Activated CD4-positive, alpha-beta T cell treated with anti-CD3 and anti-CD28 coated beads for 36 hours (primary cell): ENCODE measurements at places on chromosomes 11 and 22. TPM values are rescaled to one million over a fixed set of nuclear protein-coding genes. Genes with fewer than 3 reads are reported as not detected.
A peak's percentile ranks its signal among the peaks of the same experiment; 100 is the strongest.

BRSK2 gene
- total RNA-seq, result 0.96 TPM

DNA sequence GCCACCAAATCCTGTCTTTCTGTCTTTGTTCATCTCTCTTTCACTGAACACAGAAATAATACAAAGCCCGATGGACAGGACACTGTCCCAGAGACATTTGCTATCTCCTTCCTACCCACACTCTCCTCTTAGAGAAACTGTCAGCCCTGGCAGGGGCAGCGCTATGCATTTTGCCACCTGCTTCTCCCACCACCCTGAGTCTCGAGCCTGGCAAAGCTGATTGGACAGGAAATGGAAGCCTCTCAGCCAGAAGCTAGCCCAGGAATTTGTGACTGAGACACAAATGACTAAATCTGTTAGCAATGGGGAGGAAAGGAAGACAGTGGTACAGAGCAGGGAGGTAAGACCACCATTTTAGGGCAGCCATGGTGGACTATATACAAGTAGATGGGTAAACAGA lies 14.9 kb upstream of the GALNT18 start:
- DNase-seq, result no peak

GRCh38 chr11:8775332-8775731 lies 92.7 kb downstream of the RPL27A start:
- no peak for DNase-seq

GRCh38 chr22:26259510-26259909 lies 90.2 kb downstream of the SEZ6L start:
- DNase-seq, result peak; percentile 44

DNA sequence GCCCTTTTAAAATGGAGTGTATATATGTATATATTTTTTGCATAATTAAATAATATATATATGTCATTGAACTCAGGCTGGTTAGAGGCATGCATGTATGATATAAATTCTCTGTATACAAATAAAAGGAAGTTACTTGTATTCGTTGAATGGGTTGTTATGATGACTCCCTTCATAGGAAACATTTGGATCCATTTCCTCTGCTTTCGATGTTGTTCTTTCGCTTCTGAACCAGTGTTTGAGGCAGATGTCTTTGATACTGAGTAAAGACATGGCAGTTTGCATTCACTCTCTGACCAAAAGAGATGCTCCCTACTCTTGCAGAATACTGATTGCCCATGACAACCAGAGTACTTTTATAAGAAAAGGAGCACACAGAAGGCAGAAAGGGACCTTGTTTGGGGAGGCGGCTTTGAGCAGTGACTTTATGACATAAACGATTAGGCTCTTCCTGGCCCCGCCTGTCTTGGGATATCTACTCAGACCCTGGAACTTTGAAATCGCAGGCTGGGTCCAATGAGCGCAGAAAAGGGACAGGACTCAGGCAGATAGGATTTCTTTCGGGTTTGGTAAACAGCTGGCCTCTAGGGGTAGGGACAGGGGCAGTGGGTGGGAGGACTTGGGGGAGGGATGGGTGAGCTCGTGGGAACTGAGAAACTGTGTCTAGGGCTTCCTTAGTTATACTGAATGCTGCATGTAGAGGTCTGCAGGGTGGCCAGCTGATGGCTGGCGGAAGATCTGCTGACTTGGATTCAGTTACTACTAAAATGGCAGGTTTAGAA lies 23.2 kb downstream of the TIMP3 start:
- DNase-seq, result no peak

DNA sequence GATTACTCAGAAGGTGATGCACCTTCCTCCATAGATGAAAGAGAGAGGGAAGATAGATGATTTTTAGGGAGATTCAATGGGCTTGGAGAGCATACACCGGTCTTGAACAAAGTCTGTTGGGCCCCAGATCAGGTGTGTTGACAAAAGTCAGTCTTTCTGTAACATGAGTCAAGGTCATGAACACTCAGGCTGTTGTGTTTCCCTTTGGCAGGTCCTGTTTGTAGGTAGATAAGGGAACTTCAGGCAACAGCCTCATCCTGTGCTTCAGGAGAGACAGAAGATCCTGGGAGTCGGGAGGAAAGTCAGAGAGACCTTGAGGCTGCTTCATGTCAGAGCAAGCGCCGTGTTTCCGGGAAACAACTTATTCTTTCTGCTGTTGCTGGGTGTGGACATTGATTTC lies 703.1 kb downstream of the BRD1 start:
- no peak for DNase-seq

DNA sequence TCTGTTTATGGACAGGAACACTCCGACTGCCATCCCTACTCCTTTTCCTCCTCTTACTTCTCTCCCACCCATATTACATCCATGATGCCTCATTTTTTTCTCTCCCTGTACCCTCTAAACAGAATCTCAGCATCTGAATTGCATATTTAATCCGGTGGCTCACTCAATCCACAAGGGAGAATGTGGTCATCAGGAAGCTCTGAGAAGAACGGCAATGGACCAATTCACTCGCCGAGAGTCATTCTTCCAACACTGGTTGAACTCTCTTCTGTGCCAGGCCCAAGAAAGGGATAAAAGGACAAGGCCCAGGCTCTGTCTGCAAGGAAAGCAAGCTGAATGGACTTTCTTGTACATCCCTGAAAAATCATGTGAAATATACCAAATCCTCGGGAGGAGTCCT lies 15.9 kb downstream of the MAP6 start:
- no peak for DNase-seq

DNA sequence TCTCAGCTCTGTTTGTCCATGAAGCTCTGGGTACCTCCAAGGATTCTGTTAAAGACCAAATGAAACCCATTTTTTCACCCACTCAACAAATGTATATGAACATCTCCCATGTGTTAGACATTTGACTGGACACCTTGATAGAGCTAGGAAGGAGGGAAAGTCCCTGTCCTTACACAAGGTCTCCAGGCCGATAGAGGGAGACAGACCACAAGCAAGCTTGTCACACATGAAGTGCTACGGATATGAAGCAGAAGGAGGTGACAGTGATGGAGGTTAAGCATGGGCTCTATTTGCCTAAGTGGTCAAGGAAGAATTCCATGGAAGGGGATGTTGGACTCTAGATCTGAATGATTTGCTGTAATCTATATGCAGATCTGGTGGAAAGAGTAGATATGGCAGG lies 138.5 kb downstream of the MYO18B start:
- DNase-seq, result no peak

DNA sequence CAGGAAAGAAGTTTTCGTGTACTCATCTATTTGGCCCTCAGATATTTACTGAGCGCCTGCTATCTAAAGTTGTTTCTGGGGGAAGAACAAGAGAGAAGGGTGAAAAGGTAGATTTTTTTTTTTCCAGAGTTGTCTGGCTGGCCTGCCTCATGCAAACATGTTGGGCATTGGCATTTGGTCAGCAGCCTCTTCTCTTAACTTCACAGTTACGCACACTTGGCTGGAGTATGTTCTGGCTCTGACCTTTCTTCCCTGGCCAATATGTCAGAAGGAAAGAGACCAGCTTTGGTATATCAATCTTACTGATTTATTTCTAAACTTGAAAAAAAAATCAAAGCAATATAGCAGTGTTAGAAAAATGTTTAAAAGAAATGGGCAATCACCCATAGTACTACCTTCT lies 54.2 kb upstream of the GRAMD1B start:
- no peak for DNase-seq

GGT1 gene
- total RNA-seq, result 32.4 TPM

SLC25A17 gene
- 23.3 TPM for total RNA-seq

DNA sequence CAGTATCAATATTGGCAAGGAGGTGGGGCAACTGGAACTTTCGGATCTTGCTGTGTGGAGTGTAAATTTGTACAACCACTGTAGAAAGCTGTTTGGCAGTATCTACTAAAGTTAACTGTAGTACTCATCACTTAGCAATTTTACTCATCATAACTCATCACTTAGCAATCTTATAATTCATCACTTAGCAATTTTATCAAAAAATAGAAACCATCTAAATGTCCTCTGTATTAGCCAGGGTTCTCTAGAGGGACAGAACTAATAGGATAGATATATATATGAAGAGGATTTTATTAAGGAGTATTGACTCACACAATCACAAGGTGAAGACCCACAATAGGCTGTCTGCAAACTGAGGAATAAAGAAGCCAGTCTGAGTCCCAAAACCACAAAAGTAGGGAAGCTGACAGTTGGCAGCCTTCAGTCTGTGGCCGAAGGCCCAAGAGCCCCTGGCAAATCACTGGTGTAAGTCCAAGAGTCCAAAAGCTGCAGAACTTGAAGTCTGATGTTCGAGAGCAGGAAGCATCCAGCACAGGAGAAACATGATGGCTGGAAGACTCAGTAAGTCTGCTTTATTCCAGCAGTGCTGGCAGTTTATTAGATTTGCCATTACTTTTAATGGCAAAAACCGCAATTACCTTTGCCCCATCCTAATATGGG lies 92.9 kb upstream of the USP47 start:
- DNase-seq, result no peak

DNA sequence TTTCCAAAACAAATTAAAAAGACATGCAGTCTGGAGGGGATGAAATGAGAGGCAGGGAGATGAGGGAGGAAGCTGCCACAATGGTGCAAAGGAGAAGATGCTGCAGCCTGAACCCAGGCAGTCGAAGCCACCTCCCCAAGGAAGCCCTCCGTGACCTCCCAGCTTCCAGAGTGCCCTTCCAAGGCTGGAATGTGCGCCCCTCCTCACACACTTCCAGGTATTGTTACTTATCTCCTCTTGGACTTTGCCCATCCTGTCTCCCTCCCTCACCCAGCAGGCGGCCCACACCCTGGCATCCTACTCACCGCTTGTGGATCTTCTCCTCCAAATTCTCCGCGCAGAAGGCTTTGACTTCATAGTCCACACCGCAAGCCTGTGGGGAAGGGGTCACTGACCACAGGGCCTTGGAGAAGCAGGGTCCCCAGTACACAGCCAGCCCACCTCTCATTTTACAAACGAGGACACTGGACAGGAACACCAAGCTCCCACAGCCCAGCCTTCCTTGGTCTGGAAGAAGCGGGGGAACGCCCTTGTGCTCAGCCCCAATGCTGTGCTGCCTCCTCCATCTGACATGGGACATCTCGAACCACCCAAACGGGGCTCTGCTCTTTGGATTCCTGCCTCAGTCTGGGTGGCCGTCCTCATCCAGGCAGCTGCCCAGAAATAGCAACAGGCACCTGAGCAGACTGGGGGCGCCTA lies 40.3 kb downstream of the TPBGL start:
- no peak for DNase-seq

DNA sequence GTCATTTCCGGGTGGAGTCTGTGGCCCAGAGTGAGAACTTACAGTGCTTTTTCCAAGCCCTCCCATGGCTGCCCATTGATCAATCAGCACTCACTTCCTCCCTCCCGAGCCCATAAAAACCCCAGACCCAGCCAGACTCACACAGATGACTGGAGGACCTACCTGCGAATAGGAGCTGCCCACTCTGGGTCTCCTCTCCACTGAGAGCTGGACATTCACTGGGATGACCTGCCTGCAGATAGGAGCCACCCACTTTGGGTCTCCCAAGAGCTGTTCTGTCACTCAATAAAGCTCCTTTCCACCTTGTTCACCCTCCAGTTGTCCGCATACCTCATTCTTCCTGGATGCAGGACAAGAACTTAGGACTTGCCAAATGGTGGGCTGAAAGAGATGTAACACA lies 56.0 kb upstream of the B3GNT6 start:
- DNase-seq, result no peak

DNA sequence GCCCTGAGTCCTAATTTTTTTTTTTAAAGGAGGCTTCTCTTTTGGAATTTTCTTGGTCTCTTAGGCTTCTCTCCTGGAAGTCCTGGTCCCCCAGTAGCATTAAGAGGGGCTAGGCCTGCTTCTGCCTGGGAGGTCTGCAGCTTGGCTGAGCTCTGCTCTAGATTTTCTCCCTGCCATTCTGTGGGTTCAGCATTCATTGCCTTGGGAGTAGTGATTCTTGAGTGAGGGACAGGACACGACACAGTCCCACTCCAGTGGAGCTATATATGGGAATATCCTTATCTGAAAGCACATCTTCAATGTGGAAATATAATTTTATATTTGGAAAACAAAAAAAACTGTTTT lies 3.7 kb downstream of the IGSF22 start:
- DNase-seq, result no peak

GRCh38 chr11:73286240-73286810 lies 14.2 kb downstream of the P2RY6 start:
- DNase-seq, result no peak

- no peak for DNase-seq
Measured at GRCh38 chr11:12556788-12557384, 117.3 kb upstream of the TEAD1 start.
